ENCODE measurements at places on chromosomes 5 and 9.

GRCh38 chr5:75666801-75667200 lies 50.4 kb downstream of the POC5 start:
- DNase-seq = no peak

DNA sequence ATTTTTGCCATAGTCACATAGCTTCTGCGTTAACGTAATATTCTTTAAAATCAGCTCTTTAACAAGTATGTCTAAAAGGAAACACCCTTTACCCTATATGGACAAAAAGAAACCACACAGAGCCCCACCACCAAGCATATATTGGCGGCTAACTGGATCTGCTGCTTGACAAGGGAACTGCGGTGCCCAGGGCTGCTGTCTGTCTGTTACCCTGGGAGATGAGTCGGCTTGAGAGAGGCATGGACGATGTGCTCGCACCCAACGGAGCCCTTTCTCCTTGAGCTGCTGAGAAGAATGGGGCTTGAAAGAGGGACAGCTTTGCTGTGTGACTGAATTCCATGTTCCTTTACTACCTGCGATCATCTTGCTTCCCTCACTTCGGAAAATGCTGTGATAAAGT lies 158.6 kb upstream of the SHB start:
- DNase-seq = no peak

GRCh38 chr5:178439493-178440180 lies 150.6 kb downstream of the COL23A1 start:
- no peak for DNase-seq

DNA sequence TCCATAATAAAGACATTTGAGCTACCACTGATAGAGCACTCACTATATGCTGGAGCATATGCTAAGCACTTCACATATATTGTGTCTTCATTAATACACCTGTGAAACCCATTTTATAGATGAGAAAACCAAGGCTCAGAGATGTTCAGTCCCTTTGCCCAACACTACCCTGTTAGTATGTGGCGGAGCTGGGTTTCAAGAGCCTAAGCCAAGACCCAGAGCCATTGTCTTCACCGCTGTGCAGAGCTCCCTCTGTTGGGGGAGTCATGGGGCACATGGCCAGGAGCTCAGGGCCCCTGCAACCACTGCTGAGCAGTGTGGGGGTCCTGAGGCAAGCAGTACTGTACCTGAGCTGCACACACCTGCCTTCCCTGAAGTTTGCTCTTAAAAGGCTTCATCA lies 37.3 kb upstream of the SLC25A51 start:
- DNase-seq = no peak

- DNase-seq = no peak
Measured at GRCh38 chr5:119412279-119413227, 39.7 kb upstream of the HSD17B4 start.

DNA sequence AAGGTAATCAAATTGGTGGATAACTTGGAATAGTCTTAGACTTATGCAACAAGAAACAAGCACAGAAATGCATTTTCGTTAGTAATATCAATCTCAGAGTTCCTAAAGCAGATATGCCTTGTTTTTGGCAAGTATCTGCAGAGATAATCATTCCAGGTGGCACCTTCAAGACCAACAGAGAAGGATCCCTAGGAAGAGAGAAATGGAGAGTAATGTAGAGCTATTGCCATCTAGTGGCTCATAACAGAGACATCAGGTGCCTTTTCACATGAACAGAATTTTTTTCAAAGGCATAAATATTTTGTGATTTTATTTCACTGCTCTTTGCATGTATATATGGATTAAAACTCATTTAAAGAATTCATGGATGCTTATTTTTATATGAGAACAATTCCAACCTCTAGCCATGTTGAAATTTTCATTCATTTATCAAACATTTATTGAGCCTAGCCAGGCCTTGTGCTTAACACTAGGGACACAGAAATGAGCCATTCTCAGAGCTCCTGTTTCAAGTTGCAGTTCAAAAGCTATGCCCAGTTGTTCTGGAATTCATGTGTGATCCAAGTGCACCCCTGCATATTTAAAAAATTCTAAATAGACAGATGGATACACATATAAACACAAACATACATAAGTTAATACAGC lies 117.5 kb upstream of the OR13F1 start:
- peak; percentile 22 for DNase-seq

DNA sequence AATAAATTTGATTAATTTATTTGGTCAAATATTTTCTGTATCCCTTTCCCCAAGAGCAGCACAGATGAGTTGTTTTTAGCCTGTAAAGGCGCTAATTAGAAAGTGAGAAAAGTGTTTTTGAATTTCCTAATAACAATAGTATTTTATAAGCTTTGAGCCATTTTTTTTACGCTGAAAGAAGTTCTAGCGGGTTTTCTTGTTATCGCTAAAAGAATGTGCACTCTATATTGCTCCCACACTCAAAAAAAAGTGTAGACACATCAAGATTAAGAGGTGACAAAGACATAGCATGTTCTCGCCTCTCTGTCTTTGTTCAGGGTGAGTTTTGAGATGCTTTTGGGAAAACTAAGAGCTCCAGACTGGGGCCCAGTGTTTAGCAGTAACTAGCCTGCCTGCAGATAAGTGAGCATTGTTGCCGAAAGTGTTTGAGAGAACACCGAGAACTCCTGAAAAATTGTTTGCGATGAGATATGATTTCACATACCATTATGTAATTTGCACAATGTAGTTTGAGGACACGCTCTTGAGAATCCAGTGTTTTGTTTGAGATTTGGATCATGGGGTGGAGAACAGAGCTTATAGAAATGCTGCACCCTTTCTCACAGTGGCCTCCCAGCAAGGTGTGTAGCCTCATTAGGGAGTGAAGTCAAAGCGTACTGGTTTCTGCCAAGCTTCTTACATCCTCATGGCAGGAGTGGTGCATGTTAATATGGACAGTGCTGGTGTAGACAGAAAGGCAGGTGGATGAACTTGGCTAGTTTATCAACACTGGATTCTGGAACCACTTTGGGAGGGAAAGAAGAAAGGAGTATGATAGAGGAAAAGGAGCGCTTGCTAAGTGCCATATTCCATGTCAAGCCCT lies 1.5 kb downstream of the F2R start:
- DNase-seq = no peak

DNA sequence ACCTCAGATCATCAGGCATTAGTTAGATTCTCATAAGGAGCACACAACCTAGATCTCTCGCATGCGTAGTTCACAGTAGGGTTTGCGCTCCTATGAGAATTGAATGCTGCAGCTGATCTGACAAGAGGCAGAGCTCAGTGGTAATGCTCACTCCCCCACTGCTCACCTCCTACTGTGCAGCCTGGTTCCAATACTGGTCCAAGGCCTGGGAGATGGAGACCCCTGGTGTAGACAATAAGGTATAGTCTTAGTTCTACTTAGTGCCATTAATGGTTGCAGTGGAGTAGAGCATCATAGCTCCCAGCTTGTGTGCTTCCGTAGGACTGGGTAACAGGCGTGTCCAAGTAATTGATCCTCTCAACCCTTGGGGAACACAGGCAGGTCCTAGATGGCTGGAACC lies 70.4 kb upstream of the ANKRD55 start:
- no peak for DNase-seq

- DNase-seq = no peak
Measured at GRCh38 chr5:133274597-133274935, 222.8 kb downstream of the HSPA4 start.

- no peak for DNase-seq
Measured at GRCh38 chr5:82352146-82352791, 74.1 kb upstream of the RPS23 start.

DNA sequence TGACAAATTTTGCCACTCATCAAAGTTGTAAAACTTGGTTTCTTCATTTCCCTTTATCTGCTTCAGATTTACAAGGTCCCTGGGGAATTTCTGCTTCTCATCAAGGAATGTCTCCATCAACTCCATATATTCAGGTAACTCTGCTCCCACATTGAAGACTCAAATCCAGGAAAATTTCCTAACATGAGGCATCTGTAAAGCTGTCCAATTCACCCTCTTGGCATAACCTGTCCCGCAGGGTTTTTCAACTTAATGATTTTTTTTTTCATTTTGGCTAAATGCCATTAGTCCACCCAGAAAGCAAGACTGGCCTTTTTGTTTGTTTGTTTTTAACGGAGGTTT lies 50.2 kb upstream of the SLC30A5 start:
- no peak for DNase-seq

DNA sequence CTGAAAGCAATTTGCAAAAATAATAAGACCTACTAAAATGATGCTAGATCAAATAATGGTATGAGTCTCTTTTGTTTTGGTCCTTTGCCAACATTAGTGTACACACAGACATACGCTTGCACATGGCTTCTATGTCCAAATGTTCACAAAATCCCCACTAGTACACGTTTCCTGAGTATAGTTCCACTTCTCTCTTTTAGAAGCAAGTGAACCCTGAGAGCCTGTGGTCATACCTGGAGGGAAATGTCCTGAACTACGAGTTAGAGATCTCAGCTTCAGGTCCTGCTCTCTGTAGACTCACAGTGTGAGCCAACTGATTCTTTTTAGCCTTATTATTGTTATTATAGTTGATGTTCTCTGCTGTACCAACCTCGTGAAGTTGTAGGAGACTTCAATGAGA lies 47.3 kb upstream of the ACTBL2 start:
- DNase-seq = no peak

DNA sequence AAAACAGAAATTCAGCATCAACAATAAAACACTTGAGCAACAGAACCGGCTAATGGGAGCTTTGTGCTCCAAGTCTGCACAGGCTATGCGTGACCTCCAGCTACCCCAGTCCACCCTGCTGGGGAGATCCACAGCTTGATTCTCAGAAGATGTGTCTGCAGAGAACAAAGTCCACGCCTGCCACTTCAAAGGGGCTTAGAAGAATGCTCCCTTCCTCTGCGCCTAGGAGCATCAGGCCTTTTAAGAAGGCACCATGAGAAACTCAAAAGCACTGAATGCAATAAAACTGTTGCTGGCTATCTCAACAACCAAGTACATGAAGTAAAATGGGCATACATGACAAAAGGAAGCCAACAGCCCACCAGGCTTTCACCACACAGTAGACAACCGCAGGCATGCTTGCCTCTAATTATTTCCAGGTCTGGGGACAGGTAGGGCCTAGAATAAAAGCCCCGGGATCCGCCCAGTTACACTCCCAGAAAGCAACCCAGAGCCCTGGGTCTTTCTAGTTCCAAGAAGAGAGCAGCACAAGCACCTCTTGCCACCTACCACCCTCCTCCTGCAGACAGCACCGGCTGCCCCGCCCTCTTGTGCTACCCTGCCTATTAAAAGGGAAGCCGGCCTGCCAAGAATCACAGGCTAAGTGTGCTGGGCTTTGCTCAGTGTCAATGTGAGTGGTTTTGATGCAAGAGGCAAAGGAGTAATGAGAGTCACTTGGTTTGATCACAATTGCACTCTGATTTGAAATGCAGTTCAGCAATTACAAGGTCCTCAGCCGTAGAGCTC lies 123.2 kb downstream of the SPOCK1 start:
- DNase-seq = no peak

Data from GM10248 (cell line).